Activated CD4-positive, alpha-beta memory T cell treated with anti-CD3 and anti-CD28 coated beads for 36 hours (primary cell): ENCODE measurements at places on chromosomes 11 and 22.

- peak; percentile 40 for DNase-seq
These were observed 1.1 kb downstream of the NEAT1 start for GRCh38 chr11:65423516-65424204.

GRCh38 chr11:126157326-126158030 is 54.0 kb downstream of the RPUSD4 start:
- DNase-seq, result no peak

- DNase-seq, result no peak
These were observed 7.7 kb upstream of the NEAT1 start for GRCh38 chr11:65414776-65415498.

DNA sequence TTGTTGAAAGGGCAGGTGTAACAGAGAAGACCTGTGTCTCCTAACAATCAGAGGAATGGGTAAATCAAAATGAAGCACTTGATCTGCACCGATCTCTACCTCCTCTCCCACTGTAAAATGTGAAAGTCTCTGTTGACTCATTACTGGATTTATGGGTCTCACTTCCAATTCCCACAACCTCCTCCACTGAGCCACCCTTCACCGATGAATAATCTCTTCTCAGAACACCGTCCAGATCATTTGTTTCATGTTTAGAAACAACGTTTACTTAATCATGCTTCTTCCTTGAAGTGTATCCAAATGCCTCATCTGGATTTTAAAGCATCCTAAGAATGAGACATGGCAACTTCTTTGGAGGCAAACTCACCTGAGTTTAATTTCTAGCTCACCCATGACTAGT is 643.6 kb downstream of the ETS1 start:
- DNase-seq, result peak; percentile 43

- no peak for DNase-seq
These were observed 9.3 kb downstream of the OSBPL5 start for GRCh38 chr11:3155691-3156258.

- DNase-seq, result no peak
These were observed 54.9 kb downstream of the TSPAN18 start for GRCh38 chr11:44781655-44782054.

DNA sequence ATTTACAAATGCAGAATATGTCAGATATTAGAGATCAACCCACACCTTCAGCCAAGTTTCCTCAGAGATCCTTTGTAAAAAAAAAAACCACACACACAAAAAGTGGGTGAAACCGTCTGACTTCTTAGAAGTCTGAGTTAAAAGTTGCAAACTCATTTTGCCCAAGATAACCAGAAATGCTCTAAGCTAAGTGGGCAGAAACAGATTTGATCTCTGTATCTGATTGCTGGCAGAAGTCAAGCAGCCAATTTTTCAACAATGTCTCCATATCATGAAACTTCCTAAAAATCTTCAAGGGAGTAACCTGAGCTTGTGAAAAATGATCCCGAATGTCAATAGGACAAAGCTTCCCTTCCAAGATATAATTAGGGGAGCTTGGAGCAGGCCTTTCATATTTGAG is 28.6 kb upstream of the ATXN10 start:
- no peak for DNase-seq

- peak; percentile 32 for DNase-seq
These were observed 755 bp downstream of the NRIP3 start for GRCh38 chr11:9002920-9003572.

DNA sequence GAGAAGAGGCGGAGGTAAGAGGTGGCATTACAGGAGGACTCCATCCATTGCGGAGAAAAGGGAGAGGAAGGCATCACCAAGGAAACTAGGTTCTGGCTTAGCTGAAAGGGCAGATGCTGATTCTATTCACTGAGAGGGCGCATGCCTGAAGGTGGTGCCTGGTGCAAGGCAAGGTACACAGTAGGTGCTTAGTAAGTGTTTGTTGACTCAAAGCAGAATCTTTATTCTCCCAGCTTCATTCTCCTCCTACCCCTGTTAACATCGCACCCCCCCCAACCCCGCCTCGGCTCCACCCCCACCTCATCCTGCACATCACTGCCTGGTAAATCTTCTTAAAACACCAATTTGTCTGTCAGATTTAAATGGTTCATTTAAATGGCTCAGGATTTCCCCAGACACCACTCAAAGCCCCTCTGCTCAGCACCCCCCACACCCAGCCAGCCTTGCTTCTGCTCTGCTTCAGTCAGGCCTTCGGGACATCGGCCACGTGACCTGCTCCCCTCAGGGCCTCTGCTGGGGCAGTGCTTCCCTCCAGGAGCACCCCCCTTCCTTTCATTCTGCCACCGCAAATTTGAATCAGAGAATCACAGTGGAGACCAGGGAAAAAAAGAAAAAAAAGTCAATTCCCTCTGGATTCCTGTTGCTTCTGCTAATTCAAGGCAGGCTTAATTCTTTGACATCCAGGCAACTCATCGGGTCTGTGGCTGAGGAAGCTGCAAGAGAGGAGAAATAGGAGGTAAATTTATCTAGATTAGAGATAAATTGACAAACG is 17.8 kb upstream of the RCN1 start:
- no peak for DNase-seq

GRCh38 chr11:130782361-130783222 is 133.7 kb downstream of the SNX19 start:
- DNase-seq, result no peak

- peak; percentile 84 for DNase-seq
These were observed 26.2 kb upstream of the TPBGL start for GRCh38 chr11:75214411-75214821.

DNA sequence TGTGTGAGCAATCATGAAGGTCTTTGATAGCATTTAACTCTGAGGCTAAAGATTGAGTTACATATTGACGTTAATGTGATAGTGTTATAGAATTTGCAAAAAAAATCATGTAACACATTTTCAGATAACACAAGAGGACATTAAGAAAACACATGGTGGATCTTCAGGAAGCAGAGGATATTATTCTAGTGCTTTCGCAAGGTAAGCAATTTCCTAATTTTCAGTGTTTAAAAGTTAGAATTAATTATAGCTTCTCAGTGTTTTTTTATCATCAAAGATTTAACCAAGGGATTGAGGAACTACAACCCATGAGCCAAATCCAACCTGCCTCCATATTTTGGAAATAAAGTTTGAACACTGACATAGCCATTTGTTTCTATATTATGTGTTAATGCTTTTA is 78.5 kb downstream of the DKK3 start:
- no peak for DNase-seq

- DNase-seq, result no peak
These were observed 347.9 kb downstream of the TTC28 start for GRCh38 chr22:28331695-28332094.

DNA sequence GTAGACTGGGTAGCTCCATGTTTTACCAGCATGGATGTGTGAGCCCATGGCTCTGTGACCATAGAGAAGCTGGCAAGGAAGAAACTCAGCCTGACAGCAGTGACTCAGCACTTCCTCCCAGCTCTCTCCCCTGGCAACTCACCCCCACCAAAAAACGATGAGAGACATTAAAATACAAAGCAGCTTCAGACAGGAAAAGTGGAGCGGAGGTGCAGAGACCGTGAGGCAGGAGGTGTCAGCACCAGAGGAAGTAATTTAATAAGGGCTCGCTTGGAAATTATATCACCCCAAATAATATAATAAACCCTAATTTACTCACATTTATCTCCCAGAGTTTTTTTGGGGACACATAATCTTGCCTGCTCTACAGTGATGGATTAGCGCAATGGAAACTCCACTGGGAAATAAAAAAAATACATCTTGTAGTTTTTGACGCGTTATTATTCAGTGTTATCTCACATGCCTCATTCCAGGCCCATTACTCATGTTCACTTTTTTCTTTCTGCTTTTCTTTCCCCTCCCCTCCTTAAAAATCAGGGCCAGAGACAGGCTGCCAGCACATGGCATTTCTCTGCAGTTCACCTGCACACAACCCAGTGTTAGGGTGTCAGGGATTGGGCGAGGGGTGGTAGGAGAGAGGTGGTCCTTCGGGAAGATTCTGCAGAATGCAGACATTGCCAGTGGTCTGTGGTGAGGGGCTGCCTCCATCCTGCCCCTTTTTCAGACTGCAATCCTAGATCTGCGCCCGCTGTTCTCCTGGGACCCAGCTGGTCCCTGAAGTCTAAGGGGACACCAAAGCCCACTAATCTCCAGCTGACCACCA is 170.8 kb downstream of the BUD13 start:
- DNase-seq, result no peak

DNA sequence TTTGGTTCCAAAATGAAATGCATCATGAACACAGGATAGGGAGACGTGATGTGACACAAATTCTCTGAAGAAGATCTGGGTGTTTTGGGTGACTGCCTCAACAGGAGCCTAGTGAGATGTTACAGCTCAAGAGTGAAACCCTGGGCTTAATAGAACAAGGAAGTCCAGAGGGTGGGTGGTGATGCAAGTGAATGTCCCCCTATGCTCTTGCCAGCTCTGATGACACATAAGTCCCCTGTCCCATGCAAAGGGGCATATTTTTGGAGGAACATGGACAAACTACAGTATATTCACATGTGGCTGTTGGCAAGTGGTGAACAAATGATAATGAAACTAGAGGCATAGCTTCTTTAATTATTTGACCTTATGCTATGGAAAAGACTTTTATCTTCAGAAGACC is 9.2 kb downstream of the CRTAM start:
- no peak for DNase-seq
